Tongue (tissue), 3 donors: ENCODE measurements at places on chromosomes 2 and 18.

DNA sequence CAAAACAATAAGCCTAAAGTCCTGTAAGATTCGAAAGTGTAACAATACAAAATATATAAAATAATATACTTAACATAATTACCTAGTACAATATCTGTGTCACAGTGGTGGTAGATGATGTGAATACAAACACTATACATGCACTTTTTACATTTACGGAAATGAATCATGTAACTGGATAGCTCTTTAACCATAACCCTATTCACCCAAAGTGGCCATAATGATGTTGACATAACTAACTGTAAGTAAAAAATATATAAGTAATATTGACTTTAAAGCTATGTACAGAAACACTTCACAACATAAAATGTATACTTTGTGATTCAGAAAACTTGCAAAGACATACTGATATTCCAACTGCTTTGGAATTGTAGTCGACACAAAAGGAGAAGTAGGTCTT is 616.9 kb upstream of the SLC8A1 start:
- DNase-seq = no peak

GRCh38 chr2:72994282-72994990 is 77.1 kb downstream of the SFXN5 start:
- no peak for DNase-seq

DNA sequence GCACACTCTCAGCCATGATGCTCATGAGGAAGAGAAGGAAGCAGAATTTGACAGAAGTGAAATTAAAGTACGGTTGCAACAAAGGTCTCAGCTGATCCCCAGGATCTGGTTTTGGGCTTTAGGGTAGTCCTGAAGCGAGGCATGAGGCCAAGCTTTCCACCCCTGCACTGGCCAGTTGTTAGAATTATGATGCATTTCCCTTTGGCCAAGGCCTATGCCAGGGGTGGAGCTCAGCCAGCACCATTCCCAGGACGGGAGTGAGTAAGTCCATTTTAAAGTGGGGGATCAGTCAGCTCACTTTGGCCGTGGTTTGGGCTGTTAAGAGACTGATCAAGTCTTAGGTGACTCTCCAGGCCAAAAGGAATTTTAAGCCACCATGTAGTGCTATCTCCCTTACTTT is 314.5 kb upstream of the MMADHC start:
- DNase-seq = peak; percentile 78

GRCh38 chr2:170025223-170025622 is 152.7 kb upstream of the MYO3B start:
- DNase-seq = no peak

DNA sequence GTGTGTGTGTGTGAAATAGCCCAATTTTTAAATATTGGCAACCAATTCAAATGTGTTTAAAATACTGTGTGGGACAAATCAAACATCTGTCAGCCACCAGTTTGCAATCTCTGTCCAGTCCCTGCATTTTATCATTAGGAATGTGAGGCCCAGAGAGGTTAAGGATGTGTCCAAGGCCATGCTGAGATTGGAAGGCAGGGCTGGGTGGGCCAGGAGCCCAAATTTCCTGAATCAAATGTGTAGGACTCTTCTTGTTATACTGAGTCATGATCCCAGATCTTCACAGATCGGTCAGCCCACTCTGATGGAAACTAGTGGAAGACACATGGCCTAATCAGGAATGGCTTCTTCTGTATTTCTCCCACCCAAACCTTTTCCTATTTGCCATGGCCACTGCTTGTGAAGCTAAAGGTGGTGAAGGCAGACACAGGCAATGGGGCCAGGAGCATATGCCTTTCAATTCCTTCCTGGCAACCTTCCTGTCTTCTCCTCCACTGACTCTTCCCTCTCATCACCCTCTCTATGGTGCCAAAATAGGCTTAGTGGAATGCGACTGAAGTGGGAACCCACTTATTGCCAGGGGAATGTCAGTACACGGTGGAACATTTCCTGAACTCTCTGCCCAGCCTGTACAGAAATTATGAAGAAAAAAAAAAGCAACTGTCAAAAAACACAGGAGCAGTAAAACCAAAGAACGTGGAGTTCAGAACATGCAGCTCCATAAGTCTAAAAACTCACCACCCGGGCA is 35.5 kb downstream of the ZEB2 start:
- no peak for DNase-seq

GRCh38 chr2:67996772-67997527 is 65.9 kb downstream of the C1D start:
- DNase-seq = no peak

- peak; percentile 29 for DNase-seq
Observed at GRCh38 chr2:180571559-180571958, 408.8 kb upstream of the UBE2E3 start.

- DNase-seq = no peak
Observed at GRCh38 chr18:54284981-54285785, 15.9 kb downstream of the POLI start.

- peak; percentile 59 for DNase-seq
Observed at GRCh38 chr18:28109781-28110560, 67.0 kb downstream of the CDH2 start.

GRCh38 chr2:71695235-71696120 is 242.1 kb downstream of the DYSF start:
- no peak for DNase-seq

DNA sequence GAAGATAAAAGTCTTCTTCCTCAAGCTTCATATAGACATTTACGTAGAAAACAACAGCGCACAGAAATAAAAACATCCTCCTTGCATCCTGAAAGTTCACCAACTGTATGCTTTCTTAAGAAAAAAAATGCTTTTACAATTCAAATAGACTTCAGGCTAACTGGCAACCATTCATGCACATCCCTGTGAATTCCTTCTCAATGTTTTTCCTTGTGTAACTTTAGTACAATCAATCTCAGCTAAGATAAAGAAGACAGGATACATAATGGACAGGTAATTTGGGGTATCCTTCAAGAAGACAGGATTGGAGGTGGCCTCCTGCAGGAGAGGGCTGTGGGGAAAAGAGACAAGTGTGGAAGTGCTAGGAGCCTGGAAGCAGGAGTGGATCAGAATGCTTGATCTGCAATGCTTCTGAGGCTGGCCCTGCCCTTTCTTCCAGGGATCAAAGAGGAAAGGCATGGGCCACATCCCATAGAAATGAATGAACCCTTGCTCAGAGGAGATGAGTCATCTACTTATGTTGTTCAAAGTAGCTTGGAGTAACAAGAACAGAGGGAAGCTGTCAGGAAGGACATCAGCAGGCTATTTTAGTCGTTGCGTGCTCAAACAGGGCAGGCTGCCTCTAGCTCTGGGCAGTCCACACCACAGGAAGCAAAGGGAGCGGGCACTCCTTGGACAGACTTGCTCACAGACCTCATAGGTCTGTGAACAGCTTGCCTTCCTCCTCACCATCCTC is 126.6 kb downstream of the TMEM131 start:
- DNase-seq = peak; percentile 64

DNA sequence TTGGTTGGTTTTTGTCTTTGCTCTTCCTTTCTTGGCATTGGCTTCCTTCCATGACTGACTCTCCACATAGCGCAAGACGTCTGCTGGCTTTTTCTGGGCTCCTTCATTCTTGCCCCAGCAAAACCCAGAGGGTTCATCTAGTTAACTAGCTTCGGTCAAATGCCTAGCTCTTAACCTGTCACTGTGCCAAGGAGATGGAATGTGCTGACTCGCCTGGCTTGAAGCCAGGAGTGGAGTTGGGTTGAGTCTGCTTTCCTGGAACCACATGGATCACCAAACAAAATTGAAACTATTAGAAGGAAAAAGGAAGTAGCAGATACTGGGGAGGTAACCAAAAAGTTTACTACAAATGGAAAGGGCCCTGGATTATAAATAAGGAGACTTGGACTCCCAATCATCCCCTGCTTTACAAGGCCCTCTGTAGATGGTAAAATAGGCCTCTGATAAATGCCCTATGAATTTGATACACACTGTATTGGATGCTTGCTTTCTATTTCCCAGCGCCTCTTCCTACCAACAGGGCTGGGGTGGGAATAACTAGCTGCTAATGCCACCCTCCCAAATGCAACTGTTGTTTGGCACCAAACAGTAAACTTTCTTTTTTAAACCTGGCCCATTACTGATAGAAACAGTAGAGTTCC is 11.3 kb downstream of the MALT1 start:
- peak; percentile 70 for DNase-seq

DNA sequence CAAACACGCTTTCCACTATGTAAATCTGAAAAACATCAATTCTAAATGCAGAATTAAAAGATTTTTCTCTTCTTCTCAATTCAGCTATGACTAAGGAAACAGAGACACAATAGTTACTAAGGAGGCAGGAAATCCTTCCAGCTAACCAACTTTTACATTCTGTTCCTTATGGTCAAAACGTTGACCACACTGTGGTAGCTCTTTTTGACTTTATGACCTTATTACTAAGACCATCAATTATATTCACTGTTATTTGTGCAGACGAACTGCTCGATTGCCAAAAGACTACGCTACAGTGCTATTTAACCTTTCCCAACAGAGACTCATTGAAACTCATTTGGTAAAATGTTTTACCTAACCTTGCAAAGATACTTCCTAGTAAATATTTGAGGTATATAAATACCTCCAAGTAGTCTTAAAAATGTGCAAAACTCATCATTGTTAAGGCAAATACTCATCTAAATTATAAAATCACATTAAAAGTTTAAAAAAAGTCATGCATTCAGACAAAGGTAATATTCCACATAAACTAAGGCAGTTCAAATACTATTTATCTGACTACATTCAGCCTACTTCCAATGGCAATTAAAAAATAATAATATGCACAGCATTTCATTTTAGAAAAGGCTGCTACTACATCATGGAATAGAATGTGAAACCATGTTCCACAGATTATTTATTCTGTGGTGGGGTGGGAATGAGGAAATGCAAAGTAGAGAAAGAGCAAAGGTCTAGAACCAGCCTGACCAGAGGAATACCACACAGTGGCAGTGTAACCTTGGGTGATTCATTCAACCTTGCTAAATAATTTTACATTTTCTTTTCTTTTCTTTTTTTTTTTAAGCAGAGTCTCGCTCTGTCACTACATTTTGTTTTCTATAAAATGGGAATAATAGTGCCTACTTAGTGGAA is 139.9 kb downstream of the THADA start:
- no peak for DNase-seq

DNA sequence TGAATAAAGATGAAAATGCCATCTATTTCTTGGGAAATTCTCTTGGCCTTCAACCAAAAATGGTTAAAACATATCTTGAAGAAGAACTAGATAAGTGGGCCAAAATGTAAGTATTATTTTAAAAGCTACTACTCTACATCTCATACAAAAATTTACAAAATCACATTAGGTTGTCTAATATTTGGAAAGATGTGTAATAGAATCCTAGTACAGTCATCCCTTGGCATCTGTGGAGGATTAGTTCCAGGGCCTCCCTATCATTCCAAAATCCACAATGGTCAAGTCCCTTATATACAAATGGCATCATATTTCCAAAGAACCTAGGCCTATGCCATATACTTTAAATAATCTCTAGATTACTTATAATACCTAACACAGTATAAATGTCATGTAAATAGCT is 41.2 kb downstream of the KYNU start:
- no peak for DNase-seq

- DNase-seq = no peak
Observed at GRCh38 chr2:224816816-224817215, 100.7 kb upstream of the CCDC195 start.

DNA sequence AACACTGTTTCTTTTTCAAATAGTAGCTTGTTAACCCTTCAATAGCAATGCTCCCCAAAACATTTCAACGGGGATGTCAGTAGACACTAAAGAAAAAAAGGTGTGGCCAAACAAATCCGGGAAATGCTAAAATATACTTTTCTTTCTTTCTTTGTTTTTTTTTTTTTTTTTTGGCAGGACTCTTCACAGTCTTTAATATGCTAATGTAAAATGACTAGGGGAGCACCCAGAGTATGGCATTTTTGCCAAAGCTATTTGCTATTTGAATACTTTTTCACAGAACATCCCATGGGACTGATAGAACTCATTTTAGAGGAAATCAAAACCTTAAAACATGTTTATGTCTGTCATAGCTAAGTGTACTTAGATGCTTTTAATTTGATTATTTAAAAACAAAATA is 32.1 kb downstream of the ATF2 start:
- no peak for DNase-seq

GRCh38 chr2:150051004-150051403 is 436.5 kb downstream of the RND3 start:
- DNase-seq = no peak

DNA sequence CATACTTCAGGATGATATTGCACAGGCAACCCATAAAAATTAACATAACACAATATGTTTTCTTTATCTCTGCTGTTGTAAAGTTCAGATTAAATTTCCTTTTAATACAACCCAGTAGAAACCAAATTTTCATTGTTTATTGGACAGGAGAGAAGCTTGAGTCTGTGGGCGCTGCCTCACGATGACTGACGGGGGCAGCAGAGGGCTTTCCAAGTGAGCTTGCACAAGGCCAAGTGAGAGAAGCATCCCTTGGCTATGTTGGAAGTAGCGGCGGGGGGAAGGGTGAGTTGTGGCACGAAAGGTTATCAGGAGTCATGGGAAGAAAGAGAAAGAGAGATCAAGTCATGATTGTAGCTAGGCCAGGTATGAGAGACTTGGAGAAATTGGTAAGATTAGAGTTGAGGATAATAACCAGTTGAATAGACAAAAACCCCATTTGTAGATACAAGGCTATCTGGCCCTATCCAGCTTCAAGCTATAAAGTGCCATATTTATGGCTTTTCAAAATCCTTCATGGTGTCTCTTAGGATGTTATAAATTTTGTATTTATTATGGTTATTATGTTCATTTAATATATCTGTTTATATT is 413.7 kb upstream of the FAM98A start:
- peak; percentile 77 for DNase-seq

- DNase-seq = no peak
Observed at GRCh38 chr2:168160897-168161296, 86.5 kb downstream of the STK39 start.

DNA sequence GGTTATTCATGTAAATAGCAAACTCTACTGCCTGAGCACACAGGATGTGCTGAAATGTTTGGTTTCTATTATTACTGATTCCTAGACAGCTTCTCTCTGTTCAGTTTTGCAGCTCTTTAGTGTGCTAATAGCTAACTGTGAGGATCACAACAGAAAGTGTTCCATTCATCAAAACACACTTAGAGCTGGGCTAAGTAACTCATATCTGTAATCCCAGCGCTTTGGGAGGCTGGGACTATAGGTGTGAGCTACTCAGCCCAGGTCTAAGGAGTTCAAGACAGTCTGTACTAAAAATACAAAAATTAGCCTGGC is 63.2 kb downstream of the MOGAT1 start:
- no peak for DNase-seq

- DNase-seq = no peak
Observed at GRCh38 chr2:180927030-180927686, 53.2 kb upstream of the UBE2E3 start.

- no peak for DNase-seq
Observed at GRCh38 chr2:208210688-208211451, 21.0 kb upstream of the C2orf80 start.

- no peak for DNase-seq
Observed at GRCh38 chr2:1528273-1529064, 115.2 kb downstream of the TPO start.

DNA sequence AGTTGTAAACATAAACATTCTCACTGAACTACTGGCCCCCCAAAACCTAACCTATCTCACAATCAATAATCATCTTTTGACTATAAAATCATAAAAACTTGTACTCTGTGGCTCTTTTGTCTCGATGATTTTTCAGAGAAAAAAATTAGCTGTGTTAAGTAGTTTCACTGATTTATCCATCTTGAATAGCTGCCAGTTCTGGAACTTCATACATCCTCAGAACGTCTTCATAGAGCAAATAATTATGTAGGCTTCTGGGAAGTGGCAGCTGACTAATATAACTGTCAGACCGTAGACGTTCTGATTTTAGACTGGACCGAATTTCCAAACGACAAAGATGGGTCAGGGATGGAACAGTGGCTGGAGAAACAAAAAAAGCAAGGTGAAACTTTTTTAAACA is 97.3 kb upstream of the CHAC2 start:
- DNase-seq = no peak
